Left forelimb (tissue), 1 donor: ENCODE measurements at places on chromosomes 1 and 21.

DNA sequence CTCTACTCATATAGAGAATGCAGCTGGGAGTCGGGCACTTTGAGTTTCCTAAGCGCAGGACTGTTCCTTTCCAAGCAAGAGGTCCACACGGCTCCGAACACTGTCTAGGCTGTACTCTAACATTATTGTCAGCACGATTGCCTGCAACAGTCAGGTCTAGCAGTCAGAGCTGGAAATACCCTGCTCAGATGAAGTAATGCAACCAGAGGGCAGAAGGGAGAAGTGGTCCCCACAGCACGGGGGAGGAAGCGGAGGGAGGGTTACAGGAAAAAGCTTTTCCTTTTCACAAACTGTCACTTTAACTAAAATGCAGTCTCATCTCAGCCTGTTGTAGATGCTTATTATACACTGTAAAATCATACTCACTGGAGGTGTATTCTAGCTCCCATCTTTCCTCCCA, 98.9 kb upstream of the SLC44A3 start:
- DNase-seq = peak; percentile 23

- peak; percentile 46 for DNase-seq
Observed at GRCh38 chr21:45507523-45507875, 34.7 kb downstream of the SLC19A1 start.

GRCh38 chr1:245541369-245541768, 386.6 kb downstream of the KIF26B start:
- DNase-seq = no peak

DNA sequence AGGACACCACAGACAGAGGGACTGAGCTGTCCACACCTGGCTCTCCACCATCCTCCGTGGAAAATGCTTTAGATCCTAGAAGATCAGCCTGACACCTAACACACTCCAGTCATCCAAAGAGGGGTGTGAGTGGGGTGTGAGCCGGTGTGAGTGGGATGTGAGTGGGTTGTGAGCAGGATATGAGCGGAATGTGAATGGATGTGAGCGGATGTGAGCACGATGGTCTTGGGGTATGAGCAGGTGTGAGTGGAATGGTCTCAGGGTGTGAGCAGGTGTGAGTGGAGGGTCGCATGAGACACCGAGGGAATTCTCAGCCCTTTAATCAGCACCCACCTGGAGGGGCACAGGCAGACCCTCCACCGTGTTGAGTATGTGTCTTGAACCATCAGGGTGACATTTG, 851 bp downstream of the TCP10L start:
- DNase-seq = no peak

DNA sequence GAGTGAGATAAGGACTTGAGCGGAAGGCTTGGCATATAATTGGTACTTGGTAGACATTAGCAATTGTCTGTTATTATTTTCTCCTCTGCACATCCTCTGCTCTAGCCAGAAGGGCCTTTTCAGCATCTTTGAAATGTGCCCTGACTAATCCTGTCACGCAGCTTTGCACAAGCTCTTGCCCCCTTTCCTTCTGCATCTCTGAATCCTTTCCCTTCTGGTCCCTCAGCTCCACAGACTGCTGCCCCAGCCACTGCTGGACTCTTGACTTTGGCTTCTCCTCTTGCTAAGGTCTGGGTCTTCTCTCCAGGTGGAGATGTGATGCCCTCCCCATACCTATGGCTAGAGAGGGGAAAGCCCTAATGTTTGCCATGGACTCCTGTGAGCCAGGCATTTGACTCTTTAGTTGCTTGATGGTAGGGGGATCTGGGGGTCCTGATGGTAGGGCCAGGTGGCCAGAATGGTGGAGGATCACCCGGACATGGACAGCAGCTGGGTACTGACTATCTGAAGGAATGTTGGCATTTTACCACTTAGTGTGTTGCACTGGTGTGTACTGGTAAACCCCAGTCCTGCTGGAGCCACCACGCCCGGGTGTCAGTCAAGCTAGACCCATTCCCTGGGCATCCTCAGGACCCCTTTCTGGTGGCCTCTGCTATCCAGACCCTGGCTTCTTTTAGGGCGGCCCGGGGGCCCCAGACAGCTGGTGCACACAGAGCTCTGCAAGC, 4.4 kb downstream of the HPCA start:
- no peak for DNase-seq

DNA sequence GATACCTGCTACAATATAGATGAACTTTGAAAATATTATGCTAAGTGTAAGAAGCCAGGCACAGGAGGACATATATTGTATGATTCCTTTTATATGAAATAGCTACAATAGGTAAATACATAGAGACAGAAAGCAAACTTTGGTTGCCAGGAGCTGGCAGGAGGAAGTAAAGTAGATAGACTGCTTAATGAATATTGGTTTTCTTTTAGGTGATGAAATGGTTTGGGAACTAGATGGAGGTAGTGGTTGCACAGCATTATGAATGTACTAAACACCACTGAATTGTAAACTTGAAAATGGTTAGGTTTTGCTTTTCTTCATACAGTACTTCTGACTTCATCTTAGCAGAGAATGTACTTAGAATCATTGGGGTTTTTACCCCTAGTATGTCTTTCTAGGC, 21.5 kb downstream of the ABCB10 start:
- no peak for DNase-seq
